ENCODE measurements at places on chromosomes 16 and 17.

DNA sequence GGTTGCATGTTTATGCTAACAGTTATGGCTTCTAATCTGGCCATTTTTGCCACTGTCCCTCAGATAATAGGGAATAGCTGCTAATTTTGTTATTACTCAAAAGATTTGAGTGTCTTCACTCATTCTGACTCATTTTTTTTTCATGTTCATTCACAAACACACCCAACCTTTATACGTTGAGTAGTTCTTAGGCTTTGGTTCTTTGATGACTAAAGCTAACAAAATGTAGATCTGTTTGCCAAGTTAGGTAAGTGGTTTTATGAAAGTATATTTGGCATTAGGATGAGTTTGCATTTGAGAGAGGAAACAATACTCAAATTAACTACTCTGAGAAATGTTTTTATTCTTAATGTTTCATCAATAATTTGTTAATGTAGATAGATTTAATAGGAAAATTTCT is 3.6 kb downstream of the MAP2K4 start:
- peak; percentile 80 for DNase-seq

DNA sequence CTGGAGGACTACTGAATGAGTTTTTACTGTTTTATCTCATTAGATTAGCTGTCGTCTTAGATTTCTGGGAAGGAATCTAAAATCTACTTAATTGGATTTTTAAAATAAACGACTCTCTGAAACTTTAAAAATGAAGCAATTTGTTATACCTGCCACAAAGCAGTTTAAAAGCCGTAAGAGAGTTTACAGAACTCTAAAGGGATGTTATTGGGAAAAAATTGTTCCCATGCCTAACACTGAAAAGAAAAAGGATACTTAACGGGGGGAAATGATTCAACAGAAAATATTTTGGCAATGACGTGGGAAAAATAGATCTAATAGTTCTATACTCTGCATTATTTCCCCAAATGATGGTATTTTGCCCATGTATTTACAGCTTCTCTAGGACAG is 27.0 kb downstream of the ARHGAP17 start:
- peak; percentile 26 for DNase-seq

- peak; percentile 86 for DNase-seq
Measured at GRCh38 chr17:82781894-82782274, 30.0 kb downstream of the TBCD start.

DNA sequence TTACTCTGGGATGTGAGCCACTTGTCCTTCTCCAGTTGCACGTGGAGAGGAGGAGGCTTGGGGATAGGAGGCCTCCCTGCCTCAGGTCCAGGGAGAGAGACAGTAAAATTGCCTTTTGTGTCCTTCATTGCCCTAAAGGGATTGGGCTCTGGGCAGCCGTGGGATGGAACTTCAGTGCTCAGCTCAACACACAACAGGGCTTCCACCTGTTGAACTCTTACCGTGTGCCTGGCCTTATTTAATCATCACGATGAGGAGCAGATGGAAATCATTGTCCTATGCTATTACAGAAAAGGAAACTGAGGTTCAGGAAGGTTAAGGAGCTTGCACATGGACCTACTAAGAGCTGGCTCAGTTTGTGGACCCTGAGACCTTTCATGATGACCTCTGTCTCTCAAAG is 92.4 kb upstream of the CDC42EP4 start:
- DNase-seq = no peak

GRCh38 chr17:71793518-71793917 is 327.3 kb upstream of the SOX9 start:
- DNase-seq = peak; percentile 53

- DNase-seq = no peak
Measured at GRCh38 chr17:50225701-50226240, 24.3 kb upstream of the COL1A1 start.

- DNase-seq = peak; percentile 88
Measured at GRCh38 chr16:89322321-89323119, 105.0 kb downstream of the ZNF778 start.

- DNase-seq = peak; percentile 85
Measured at GRCh38 chr16:85523602-85524364, 89.3 kb upstream of the GSE1 start.

- DNase-seq = no peak
Measured at GRCh38 chr16:11224096-11224893, 31.7 kb downstream of the SOCS1 start.

GRCh38 chr17:38605841-38606645 is at the start of gene SRCIN1:
SRCIN1 (minus strand) TSS chr17:38605952; CDS start chr17:38605705, 247 bp downstream.
- no peak for DNase-seq

GRCh38 chr16:46817961-46818360 is 13.0 kb downstream of the C16orf87 start:
- DNase-seq = peak; percentile 36

DNA sequence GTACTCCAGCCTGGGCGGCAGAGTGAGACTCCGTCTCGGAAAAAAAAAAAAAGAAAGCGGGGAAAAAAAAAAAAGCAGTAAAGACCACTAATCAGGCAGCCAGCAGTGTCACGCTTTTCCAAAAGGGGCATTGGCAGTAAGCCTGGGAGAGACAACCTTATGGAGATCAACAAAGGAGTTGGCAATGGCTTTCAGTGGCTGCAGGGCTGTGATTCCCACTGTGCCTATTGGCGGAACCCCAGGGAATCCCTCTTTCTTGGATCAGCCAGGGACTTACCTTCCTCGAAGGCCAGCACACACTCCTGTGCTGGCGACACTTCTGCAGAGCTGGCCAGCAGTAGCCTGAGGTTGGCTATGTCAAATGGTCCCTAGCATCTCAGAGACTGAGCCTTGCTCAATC is 43.2 kb upstream of the ZFHX3 start:
- DNase-seq = no peak

DNA sequence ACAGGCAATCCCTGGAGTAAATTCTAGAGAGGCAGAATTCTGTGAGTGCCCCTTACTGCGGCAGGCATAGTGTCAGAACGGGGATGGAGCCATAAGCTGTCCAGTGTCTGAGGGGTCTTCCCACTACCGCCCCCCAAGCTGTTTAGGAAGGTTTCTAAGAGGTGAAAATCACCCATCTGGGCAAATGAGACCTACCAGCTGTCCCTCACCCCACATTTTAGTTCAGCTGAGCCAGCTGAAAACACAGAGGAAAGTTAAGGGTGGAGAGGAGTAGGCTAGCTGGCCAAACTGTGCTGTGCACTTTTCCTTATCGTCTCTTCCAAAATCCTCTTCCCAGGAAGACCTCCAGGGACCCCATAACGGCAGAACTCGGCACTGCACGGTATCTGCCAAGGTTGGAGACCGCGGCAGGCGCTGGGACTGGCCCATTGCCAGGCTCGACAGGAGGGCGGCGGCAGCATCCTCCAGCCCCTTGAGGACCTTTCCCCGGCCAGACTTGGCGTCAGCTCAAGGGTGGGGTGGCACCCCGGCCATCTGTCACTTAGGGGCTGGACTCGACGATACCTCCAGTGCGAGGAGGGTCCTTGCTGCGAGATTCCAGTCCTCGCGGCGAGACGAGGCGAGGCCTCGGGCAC is 955 bp downstream of the ACLY start:
- no peak for DNase-seq

GRCh38 chr16:24759006-24759405 is 29.6 kb downstream of the TNRC6A start:
- no peak for DNase-seq

- DNase-seq = no peak
Measured at GRCh38 chr17:56943505-56944125, 17.2 kb downstream of the COIL start.

DNA sequence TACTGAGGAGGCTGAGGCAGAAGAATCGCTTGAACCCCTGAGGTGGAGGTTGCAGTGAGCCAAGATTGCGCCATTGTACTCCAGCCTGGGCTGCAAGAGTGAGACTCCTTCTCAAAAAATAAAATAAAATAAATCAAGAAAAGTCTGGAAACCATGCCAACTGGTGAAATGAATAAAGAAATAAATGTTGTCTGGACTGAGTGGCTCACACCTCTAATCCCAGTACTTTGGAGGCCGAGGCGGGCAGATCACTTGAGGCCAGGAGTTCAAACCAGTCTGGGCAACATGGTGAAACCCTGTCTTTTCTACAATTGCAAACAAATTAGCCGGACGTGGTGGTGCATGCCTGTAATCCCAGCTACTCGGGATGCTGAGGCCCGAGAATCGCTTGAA is 744 bp upstream of the LRRC37A3 start:
- DNase-seq = no peak

DNA sequence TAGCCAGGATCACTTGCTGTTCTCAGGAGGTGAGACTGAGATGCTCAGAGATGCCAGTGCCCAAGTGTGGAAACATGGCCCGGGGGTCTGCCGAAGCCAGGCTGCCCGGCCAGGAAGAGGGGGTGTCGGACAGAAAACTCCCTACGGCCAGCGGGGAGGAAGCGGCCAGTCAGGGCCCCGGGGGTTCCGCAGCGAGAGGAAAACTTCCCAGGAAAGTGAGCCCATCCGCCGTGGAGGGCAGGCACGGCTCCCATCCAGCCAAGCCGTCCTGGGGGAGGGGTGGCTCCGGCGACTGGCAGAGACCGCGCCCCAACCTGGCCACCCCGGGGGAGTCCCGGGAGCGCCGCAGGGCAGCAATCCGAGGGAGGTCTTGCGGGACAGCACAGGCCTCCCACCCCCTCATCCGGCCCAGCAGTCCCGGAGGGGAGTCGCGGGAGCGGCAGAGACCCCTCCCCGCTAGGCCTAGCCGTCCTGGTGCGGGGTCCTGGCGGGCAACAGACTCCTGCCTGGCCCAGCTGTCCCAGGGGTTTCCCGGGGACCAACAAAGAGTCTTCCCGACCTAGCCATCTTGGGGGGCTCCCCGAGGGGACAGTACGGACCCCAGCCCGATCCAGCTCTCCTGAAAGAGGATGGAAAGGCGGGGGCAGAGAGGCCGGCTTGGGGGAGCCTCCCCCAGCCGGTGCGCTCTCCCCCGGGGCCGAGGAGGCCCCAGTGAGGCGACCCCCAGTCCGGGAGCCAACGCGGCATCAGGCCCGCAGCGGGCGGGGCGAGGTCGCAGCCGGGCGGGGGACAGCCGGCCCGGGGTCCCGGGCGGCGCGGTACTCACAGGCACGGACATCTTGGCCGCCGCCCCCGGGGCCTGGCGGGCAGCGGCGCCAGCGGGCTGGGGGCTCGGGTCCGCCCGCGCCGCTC is 13.8 kb upstream of the BCAR1 start:
- peak; percentile 31 for DNase-seq

DNA sequence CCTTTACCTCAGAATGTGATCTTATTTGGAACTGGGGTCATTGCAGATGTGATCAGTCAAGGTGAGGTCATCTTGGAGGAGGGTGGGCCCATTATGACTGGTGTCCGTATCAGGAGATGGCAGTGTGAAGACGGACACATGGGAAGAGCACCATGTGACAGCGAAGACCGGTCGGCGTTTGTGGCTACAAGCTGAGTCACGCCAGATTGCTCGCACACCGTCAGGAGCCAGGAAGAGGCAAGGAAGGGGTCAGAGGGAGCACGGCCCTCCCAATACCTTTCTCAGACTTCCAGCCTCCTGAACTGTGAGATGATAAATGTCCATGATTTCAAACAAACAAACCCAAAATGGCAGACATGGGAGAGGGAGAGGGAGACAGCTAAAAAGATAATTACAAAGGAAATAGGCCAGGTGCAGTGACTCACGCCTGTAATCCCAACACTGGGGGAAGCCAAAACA is 13.2 kb downstream of the STARD3 start:
- no peak for DNase-seq

- peak; percentile 49 for DNase-seq
Measured at GRCh38 chr16:82070656-82071369, 35.8 kb downstream of the HSD17B2 start.

DNA sequence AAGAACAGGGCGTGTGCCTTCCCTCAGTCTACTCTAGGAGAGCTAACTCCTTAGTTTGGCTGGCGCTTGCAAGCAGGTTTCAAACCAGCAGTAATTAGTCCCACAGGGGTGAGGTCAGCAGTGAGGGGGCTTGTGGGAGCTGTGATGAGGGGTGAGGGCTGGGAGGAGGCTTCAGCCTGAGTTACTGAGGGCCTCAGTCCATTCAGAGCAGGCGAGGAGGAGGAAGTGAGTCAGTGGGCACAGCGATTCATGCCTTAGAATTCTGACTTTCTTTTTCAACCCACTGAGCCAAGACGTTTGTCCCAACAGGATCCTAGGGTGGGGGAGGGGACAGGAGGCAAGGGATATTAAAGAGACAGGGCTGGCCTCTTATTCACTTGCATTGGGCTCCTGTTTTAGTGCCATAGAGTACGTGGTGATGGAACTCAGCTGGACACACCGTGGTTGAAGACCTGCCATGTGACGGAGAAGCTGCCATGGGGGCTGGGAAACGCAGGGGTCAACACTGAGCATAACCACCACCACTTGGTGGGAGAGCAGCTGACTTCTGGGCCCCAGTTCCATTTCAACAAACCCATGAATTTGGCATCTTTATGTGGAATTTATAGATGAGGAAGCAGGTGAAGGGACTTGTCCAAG is 8.3 kb upstream of the ITGA3 start:
- DNase-seq = no peak

GRCh38 chr17:49915670-49916069 is 53.3 kb upstream of the DLX4 start:
- no peak for DNase-seq

DNA sequence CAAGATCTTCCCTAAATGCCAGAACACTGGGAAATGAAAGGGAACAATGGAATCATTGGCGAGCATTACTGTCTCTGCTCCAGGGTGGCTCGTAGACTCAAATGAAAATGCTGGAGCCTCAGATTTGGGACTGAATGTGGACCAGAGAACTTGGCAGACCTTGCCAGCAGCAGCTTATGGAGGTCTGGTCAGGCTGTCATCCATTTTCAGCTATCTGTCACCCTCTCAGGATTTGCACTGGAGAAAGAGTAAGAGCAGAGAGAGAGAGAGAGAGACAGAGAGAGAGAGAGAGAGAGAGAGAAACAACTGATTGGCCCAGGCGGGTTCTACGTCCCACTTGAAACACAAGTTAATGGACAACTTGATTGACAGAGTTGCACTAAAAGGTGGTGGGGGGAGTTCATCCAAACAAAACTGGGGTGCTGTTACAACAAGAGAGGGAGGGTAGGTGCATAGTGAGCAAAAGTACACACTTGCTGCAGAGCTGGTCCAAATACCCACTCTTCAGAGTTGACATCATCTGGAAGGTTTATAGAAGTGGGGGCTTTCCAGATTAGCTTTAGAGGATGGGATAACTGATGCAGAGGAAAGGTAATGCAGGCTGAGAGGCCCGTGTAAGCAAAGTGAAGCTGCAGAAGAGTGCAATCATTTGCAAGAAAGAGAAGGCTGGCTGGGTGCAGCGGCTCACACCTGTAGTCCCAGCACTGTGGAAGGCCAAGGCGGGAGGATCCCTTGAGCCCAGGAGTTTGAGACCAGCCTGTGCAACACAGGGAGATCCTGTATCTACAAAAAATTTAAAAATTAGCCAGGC is 16.5 kb upstream of the NSMCE1 start:
- DNase-seq = no peak

- no peak for DNase-seq
Measured at GRCh38 chr17:74380086-74380958, 13.0 kb downstream of the GPR142 start.
